NCI-H1092 treated with DMSO at 0.1 percent for 48 hours (cell line): ENCODE measurements at places on chromosomes 5 and 9.
A peak's percentile ranks its signal among the peaks of the same experiment; 100 is the strongest.

GRCh38 chr9:111582888-111583287, 16.6 kb downstream of the PTGR1 start:
- no peak for DNase-seq

DNA sequence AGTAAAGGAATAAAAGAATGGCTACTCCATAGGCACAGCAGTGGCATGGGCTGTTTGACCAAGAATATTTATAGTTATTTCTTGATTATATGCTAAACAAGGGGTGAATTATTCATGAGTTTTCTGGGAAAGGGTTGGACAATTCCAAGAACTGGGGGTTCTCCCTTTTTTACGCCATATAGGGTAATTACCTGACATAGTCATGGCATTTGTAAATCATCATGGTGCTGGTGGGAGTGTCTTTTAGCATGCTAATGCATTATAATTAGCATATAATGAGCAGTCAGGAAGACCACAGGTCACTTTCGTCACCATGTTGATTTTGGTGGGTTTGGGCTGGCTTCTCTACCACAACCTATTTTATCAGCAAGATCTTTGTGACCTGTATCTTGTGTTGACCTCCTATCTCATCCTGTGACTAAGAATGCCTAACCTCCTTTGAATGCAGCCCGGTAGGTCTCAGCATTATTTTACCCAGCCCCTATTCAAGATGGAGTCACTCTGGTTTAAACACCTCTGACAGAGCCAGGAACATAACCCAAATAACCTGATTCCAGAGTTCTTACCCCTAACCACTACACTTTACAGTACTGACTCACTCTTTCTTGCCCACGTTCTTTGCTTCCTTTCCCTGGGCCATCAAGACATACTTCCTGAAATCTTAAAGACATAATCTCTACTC, 25.0 kb upstream of the MRPS30 start:
- no peak for DNase-seq

- DNase-seq: no peak
These were observed 23.3 kb downstream of the SMIM23 start for GRCh38 chr5:171808951-171809350.

GRCh38 chr5:131328536-131329285, 64.9 kb downstream of the CDC42SE2 start:
- no peak for DNase-seq

- DNase-seq: no peak
These were observed 89.3 kb downstream of the MACIR start for GRCh38 chr5:103347716-103348423.

- DNase-seq: peak; percentile 2
These were observed 4.5 kb downstream of the DUSP1 start for GRCh38 chr5:172766287-172767108.
